ENCODE measurements at places on chromosomes 11 and 22.

GRCh38 chr22:17159504-17159951 lies 451 bp upstream of the HDHD5 start:
- DNase-seq: peak; percentile 80

GRCh38 chr22:48278620-48279460 lies 1516.4 kb downstream of the TBC1D22A start:
- no peak for DNase-seq

DNA sequence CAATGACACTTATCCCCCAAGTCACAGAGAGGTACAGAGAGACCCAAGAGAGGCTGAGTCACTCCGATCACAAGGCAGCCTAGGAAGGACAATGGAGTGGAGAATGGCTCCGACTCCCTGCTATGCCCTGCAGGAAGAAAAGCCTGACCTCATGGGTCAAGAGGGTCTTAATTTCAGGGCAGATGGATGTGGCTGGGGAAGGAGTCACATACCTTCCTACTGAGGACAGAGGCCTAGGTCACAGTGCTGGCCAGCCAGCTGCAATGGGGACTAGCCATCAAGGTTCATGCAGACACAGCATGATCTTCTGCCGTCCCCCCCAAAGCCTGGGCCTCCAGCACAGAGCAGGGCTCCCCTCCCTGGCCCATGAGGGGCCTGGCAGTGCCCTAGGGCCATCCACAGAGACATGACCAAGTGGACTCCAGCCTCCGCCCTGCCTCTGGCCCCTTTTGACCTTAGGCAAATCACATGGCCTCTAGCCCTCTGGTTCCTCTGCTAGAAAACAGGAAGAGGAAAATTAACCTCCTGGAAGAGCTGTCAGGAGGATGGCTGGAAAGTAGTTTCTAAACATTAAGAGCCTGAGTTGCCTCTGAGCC lies 1.8 kb downstream of the ARRB1 start:
- DNase-seq: no peak

- DNase-seq: no peak
These were observed 25.0 kb upstream of the OAF start for GRCh38 chr11:120185706-120186455.

DNA sequence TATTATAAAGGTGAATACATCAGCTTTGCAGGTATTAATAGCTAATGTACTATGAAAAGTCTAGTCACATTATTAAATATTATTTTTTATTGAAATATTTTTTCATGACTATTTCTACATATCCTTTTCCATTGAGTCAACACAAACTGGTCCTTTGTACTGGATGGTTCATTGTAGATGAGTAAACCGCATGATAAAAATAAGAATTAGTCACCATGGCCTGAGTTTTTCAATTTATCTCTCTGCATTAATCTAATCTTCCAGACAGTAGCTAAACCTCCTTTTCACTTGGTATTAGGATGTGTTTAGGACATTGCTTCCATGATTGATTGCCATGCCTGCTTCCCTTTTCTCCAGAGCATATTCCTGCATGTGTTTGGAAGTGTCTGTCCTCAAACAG lies 439.4 kb upstream of the ARHGAP42 start:
- no peak for DNase-seq

DNA sequence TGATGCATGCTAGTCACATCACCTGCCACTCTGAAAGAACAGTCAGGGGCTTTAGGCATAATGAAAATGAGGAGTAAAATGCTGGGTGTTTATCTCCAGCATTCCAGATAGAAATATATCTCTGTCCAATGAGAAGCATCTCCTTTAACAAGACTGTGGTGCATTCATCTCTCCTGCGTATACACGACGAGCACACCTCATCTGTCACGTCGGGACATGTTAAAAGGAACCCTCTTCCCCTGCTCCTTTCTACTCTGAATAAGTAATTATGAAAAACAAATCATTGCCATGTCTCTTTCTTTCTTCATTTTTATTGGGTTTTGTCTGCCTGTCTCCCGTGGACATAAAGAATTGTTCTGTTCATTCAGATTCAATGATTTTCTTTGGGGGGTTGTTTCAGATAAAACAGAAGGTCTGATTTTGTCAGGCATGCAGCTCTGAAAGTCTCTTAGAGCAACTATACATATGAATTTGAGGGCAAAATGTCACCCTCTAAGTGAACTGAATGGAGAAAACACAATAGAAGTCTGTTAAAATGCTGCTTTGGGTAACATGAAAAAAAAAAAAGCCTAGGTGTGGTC lies 195.0 kb downstream of the MAML2 start:
- no peak for DNase-seq

DNA sequence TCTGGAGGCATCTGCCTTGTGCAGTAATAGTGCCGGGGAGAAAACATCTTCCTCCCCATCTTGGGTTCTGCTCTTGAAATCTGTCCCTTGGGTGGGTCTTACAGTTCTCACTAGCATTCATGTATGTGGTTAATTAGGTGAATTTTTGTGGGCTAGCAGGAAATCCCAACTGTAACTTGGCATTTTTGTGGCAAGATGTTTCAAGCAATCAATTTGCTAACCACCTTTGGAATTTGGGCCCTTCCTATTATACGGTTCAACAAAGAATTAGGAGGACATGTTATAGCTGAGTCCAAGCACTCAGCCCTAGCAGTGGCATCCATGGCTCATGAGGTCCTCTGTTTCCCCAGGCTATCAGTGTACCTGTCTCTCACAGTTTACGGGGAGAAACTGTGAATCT lies 89.1 kb upstream of the MTNR1B start:
- DNase-seq: no peak

DNA sequence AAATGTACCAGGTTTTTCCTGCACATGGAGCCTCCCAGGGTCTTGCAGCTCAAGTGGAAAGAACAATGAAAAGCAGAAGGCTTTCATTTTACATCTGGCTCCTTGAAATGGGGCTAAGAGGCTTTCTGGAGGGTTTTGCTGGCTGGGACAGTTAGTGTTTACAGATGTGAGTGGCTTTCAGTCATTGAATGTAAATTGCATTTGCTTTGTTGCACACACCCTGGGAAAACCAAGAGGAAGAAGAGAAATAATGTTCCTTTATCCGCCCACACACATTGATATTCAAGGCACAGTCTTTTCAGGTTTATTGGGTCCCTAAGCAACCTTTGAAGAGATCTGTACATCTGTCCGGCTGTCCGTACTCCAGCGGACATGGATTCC lies 144.5 kb downstream of the SPON1 start:
- DNase-seq: no peak

DNA sequence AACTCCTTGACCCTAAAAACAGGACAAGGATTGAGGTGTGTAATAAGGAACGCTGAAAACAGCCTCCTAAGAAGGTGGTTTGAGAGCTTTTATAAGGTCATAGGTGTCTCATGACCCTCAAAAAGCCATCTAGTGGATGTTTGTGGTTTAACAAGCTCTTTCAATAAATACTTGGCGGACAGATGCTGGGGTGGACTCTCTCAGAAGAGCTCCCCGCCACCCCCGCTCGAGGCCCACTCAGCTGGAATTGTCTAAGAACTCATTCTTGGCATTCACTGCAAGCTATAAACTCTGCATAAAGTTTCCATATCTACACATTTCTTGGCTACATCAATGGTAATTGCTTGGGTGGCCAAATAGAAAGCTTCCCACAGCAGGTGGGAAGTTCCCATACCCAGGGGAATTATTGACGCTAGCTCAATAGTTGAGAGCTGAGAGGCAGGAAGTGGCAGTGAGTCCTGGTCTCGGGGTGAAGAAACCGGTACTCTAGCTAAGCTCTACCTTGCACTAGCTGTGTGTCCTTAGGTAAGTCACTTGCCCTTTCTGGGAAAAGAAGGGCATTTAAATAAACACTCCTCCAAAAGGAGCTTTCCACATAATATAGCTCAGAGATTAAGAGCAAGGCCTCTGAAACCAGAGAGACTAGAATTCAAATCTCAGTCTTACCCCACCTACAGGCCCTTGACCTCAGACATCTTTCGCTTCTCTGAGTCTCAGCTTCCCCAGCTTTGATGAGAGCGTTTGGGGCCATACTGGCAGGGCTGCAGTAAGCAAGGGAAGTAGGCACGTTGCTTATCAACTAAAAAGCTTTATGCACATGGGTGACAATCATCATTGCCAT lies 6.4 kb downstream of the MS4A15 start:
- no peak for DNase-seq

DNA sequence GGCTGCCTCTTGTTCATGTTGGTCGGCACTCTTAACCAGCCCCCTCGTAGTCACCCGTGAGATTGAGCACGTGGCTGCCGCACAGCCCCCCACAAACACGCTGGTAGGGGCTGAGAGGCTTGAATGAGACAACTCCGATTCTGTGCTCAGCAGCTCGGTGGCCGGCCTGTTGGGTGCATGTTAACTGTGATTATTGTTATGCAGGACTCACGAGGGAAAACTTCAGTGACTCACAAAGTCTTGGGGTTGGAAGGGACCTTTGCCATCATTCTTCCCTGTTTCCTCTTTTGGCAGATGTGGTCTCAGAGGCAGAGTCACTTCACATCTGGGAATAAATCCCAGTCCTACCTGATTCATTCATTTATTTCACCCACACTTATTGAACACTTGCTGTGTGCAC lies 75.2 kb downstream of the ADAMTS15 start:
- DNase-seq: no peak

GRCh38 chr11:61666684-61667297 lies 13.4 kb upstream of the DAGLA start:
- DNase-seq: no peak

- no peak for DNase-seq
These were observed 28.0 kb downstream of the SHISAL1 start for GRCh38 chr22:44284711-44285110.

DNA sequence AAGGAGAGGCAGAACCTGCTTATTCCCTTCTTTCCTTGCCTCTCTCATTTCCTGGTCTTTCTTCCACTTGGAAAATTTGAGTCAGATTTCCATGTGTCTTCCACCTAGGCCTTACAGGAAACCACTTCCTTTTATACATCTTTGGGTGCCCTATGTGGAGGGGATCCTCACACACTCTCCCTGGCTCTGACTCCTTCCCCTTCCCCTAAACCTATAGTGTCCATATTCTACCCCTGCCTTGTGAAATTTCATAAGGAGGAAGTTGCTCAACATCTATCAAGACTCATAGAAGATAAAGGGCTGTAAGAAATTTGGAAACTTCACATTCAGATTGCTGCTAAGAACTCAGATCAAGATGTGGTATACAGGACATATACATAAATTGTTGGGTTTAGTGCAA lies 20.4 kb downstream of the TUG1 start:
- DNase-seq: no peak

DNA sequence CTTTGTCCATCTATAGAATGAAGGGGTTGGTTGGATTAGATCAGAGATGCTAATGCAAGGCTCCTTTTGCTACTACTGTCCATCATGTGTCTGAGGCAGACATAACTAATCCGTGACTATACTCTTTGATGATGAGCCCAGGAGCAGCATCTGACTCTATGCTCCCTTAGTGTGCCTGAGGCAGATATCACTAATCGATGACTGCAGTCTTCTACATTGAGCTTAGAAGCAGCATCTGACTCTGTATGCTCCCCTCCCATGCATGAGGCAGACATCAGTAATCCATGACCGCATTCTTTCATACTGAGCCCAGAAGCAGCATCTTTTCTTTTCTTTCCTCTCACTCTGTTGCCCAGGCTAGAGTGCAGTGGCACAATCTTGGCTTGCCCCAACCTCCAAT lies 4.2 kb downstream of the TCN2 start:
- DNase-seq: no peak

- no peak for DNase-seq
These were observed 3.3 kb upstream of the BACE1 start for GRCh38 chr11:117319214-117319840.

DNA sequence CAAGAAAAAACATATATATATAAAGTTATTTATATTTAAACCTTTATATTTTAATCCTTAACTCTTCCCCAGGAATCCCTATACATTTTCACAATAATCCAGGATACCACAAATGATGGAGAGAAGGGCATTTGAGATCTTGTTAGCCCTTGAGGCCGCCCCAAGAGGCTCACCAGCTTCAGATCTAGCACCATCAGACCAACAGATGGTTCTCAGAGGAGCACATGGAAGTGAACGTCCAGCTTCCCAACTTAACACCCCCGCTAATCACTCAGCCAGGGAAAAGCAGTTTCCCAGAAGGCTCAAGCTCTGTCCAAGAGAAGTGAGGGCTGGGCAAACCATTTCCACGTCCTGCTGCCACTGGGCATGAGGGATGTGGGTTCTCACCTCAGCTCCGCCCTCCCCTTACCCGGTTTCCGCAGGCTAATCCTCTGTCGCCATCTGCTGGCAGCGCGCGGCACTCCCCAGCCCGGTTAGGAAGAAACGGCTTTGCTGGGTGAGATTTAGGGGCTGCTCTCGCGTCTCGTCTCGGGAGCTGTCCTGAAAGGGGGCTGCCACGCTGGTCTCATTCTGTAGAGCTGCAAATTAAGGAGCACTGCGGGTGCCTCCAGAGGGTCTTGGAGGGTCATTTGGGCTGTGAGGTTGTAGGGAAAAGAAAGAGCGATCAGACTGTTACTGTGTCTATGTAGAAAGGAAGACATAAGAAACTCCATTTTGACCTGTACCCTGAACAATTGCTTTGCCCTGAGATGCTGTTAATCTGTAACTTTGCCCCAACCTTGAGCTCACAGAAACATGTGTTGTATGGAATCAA lies 6.8 kb upstream of the FAM111A start:
- DNase-seq: peak; percentile 96

DNA sequence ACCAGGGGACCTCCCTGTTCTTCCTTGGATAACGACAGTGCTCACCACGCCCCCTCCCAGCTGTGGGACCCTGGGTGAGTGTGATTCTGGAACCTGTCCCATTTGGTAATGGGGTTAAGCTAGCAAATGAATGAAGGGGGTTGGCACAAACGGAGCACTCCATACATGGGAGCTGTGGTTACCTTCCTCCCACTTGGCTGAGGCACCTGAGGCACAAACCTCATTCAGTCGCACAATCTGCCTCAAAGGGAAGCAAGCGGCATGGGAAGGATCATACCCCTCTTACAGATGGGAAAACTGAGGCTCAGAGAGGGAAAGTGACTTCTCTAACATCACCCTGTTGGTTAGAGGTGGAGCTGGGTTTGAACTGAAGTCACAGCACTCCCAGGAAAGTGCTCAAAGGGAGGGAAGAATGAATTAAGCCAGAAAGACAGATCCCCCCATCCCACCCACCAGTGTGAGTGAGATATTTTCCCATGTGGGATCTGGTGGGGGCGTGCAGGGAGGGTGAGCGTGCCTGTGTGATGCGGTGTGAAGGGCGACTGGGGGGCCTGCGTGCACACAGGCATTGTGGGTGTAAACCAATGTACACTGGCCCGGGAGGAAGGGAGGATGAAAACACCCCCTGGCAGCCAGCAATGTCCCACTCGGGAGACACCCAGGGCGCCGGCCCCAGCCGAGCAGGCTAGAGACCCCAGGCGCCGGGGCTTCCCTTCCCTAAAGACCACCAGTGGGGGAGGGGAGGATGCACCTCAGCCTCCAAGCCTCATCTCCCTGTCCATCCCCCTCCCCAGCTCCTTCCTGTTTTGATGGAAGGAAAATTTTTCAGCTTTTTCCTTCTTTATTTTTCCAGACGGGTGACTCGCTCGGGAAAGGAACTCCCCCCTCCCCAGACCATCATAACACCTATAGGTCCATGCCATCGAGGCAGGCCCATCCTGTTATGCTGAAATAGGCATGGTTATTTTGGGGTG lies 8.0 kb upstream of the PDGFB start:
- DNase-seq: no peak
